ENCODE measurements at places on chromosomes 13 and 19.
A peak's percentile ranks its signal among the peaks of the same experiment; 100 is the strongest.

DNA sequence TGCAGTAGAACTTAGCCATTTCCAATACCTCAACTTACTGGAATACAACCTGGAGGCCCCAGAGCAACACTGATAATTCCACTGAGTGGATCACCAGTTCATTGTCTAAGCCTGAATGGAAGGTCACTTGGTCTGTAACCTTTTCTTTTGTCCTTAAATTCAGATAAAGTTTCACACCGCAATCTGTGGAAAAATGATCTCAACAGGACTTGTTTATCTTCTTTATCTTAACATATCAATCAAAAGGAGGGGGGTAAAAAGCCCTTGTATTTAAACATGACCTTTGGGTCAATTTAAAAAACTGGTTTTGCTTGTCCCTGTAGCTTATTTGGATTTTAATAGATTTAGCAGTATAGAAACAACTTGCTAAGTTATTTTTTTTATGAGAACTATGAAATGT, 21.6 kb downstream of the SAE1 start:
- DNase-seq = no peak

DNA sequence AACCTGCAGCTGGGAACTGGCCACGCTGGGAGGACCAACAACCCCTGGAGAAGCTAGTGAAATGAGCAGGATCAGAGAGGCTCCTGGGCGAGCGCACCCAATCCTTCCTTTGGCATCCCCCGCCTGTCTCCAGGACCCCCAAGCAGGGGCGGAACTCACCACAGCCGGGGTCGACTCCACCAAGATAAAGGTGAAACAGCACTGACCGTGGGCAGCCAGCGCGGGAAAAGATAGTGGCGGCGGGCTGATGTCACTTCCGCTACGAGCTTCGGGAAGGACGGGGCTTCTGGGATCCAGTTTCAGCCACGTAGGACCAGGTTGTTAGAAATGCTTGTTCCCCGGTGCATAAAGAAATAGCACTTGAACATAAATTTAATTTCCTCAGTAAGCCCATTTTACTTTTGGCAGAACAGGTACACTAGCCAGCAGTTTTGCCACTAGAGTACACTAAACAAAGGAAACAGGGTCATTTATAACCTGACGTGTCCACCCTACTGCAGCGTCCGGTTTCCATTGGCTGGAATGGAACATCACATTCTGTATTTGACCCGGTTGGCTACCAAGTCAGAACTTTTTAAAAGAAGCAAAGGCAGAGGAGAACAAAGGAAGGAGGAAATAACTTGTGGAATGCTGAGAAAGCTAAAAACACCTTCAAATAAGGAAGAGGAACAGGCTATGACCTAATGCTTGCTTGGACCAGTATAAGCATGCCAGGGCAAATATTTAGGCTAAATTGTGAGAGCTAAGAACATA, 25.5 kb upstream of the ZNF562 start:
- no peak for DNase-seq

DNA sequence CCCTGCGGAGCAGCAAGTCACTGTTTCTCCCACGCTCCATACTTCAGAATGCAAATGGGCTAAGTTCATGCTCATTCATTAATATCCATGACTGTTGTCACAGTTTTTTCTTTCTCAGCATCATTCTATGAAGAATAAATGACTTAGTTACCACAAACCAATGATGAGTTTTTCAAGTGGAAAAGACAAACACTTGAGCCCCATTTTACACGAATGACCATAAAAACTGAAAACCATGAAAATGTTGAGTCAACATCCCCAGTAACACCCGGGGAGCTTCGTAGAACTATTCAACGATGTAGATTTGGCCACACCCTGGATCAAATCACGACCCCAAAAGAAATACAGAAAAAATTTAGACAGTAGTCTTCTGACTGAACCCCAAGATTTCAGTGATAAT, 99.8 kb upstream of the GJB6 start:
- DNase-seq = no peak

DNA sequence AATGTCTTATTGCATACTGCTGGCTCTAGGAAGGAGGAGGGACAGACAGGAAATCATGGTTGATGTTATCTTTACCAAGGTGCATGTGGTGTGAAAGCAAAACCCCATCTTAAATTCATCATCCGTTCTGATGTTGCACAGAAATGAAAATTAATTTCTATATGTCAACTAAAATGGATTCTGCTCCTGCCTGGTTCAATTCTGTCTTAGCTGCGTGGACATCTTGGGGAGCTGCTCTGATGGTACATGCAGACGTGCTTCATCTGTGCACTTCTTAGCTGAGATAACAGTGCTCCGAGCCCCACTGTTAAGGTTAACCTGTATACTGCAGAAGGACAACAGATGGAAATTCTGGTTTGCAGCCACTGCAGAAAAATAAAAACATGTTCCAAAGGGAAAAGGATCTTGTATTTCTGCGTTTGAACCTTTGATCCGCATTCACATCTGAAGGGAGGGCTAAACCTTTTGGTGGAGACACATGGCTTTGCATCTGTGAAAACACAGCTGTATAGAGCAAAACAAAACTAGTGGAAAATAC, 155.6 kb downstream of the TM9SF2 start:
- DNase-seq = no peak

DNA sequence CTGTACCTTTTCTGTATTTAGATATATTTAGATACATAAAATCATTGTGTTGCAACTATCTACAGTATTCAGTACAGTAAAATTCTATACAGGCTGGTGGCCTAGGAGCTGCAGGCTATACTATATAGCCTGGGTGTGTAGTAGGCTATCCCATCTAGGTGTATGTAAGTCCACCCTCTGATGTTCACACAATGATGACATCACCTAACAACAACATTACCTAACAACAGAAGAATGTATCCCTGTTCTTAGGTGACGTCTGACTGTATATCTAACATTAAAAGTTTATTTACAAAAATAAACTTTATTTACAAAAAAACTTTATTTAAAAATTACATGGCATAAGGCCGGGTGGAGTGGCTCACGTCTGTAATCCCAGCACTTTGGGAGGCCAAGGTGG, 28.3 kb upstream of the ZFP30 start:
- no peak for DNase-seq

- no peak for DNase-seq
These were observed 1511.0 kb upstream of the SLC10A2 start for GRCh38 chr13:104577071-104577815.

GRCh38 chr19:2252797-2253105, 3.5 kb downstream of the JSRP1 start:
- no peak for DNase-seq

DNA sequence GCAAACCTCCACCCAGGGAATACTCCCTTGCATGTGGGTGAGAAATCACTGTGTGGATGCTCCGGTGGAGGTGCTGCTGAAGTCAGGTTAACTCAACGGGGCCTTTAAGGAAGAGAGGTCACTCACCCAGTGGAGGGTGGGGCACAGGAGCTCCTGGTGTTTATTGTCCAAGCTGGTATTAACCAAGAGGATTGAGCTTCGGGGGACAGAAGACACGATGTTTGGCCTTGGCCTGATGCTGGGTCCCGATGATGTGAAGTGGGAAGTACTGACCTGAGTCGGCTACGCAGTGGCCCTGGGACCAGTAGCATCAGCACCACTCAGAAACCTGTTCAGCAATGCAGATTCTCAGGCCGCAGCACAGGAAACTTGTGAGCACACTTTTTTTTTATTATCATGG, 85.7 kb upstream of the WASF3 start:
- no peak for DNase-seq

DNA sequence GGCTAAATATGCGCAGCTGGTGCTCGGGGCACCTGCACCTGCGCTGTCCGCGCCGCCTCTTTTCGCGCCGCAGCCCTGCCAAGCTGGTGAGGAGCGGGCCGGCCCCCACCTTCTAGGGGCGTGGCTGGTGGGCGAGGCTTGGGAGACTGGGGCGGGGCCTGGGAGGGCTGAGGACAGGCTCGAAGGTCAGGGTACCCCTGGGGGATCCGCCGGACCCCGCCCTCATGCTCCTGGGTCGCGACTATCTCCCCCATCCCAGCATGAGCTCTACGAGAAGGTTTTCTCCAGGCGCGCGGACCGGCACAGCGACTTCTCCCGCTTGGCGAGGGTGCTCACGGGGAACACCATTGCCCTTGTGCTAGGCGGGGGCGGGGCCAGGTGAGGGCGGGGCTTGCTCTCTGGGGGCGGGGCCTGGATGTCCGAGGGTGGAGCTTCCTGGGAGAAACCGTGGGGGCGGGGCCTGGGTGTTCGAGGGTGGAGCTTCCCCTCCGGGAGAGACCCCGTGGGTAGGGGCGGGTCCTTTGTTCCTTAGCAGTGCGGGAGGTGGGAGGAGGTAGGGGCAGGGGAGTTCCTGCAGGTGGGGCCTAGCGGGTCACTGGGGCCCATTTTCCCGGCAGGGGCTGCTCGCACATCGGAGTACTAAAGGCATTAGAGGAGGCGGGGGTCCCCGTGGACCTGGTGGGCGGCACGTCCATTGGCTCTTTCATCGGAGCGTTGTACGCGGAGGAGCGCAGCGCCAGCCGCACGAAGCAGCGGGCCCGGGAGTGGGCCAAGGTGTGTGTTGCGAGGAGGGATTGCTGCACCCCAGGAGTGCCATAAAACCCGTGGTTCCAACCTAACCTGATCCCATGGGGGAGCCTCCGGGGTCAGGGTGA, 19.7 kb downstream of the PNPLA6 start:
- DNase-seq = no peak

- no peak for DNase-seq
These were observed 50.3 kb upstream of the ANKRD10 start for GRCh38 chr13:110965038-110965754.

GRCh38 chr19:48965806-48966540, 864 bp downstream of the FTL start:
- peak; percentile 89 for DNase-seq

GRCh38 chr13:32113532-32113931, 82.0 kb downstream of the FRY start:
- DNase-seq = no peak

GRCh38 chr19:19110410-19111135, 27.7 kb downstream of the TMEM161A start:
- DNase-seq = peak; percentile 10

DNA sequence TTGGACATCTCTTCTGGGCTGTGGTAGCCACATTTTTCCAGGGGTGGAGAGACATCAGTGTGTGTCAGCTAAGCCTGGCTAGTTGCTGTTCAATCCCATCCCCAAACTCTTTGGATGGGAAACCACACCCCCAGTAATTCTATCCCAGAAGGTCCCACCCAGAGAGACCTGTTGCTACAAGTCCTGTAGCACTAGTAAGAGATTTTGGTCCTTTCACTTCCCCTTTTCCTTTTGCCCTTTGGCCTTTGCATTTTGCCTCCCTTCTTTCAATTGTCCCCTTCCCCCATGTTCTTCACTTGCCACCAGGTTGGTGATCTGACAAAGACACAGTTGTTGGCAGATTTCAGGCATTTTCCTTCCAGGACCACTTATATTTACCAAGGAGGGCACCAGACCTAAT, 3.8 kb downstream of the CBY2 start:
- no peak for DNase-seq

DNA sequence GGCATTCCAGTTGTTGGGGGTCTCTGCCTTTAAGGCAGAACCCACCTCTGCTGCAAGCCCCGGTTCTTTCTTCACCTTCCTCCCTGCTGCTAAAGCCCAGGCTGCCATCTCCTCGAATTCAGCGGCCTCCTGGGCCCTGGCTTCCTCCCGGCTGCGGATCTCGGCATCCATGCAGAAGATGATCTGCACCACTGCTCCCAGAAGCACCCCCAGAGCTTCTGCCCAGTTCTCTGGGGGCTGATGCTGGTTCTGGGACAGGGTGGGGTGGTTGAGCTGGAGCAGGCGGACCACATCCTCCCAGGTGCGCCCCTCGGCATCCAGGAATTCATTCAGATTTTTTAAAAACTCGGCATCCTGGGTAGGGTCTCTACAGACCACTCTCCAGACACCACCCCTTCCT, 987 bp downstream of the PNMA8A start:
- no peak for DNase-seq

DNA sequence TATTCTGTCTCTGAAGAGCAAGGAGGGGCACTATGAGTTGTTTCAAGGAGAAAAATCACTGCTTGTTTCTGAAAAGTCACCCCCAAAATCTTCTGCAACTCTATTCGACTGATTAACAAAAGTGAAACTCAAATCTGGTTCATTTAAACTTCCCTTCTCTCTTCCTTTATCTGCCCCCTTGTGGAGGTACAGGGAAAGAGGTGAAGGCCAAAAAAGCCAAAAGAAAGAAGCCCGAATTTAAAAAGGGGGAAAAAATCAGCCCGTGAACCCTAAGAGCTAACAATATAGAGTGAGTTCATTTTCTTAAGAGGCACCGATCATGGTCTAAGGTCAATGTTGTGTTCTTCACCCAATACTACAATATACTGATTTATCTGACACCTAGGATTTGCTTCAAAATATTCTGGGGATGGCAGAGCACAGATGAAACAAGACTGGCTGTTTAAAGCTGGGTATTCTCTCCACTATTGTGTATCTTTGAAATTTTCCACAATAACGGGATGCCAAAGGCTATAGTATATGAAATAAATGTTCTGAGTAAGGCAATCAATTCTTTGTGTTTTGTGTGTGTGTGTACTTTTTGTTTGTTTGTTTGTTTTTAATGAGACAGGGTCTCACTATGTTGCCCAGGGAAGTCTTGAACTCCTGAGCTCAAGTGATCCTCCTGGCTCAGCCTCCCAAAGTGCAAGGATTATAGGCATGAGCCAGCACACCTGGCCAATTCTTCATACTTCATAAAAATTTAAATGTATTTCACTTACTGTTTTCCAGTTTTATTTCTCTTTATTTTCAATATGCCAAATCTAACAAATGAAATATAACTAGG, 55.0 kb upstream of the EEF1AKMT1 start:
- peak; percentile 22 for DNase-seq
